ENCODE measurements at places on chromosomes 2 and 18.

- DNase-seq: no peak
Measured at GRCh38 chr2:240303896-240304745, 131.3 kb upstream of the GPC1 start.

DNA sequence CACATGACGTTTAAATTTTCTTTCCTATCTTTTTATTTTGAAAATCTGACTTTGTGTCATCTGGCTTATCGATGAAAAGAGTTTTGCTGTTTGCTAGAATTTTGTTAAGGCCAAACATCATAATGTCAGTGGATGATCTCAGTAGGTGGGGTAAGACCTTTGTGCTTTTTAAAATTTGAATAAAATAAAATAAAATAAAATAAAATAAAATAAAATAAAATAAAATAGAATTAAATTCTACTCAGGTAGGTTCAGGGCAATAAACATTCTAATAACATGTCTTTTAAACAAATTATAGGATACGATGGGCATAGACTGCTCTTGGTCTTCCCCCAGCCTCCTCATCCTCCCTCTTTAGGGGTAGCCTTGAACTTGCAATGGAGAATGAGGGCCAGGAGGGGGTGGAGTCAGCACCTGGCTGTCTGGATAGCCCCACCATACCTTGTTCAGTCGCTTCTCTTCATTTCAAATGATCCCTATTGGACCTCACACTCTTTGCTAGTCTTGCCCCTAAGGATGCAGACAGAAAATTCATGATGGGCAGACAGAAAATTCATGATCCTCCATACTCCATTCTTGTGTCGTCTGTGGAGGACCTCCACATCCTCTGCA, 8.1 kb downstream of the LDLRAD4 start:
- DNase-seq: no peak

DNA sequence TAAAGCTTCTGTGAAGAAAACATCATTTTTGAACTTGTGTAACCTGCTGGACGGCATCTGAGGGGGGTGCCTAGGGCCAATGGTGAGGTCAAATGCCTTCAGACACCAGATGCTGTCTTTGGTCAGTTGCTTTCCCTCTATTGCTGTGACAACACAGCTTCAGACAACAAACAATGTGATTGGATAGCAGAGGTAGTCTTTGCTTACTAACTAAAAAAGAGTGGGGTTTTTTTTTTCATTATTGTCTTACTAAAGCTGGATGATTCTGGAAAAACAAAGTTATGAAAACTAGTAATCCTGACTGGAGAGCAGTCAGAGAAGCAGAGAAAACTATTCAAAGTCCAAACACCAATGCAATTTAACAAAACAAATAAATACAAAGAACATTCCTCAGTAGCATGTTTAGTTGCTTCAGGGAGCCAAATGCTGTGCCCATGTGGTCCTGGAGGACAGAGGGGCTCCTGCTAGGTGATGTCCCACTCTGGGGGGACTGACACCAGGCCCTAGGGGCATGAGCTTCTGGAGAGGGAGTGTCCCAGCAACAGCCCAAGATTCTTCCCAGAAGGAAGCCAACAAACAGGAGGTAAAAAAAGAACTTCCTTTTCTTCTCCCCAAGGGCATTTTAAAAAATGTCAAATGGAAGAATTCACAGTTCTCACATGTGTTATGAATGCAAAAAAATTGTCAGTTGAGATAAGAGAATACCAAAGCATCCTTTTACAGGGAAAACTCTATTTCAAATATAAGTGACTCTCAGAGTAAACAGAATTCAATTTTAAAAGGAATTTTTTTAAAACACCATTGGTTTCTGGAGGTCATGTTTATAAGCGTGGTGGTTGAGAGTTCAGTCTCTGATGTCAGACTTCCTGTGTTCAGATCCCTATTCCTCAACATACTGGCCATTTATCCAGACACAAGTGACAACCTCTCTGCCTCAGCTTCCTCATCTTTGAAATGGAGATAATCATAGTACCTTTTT, 181.1 kb upstream of the PGAP1 start:
- DNase-seq: no peak

GRCh38 chr2:205235434-205235833, 446.9 kb upstream of the NRP2 start:
- no peak for DNase-seq

DNA sequence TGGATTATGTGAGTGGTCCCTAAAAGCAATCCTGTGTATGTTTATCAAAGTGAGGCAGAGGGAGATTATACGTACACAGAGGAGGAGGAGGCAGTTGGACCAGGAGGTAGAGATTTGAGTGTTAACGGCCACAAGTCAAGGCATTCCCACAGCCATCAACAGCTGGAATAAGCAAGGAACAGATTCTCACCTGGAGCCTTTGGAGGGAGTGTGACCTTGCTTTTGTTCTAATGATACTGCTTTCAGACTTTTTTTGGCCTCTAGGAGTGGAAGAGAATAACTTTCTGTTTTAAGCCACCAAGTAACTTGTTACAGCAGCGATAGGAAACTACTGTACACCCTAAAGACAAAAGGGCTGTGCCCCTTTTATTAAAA, 18.1 kb downstream of the LCLAT1 start:
- no peak for DNase-seq

- DNase-seq: no peak
Measured at GRCh38 chr18:36189486-36189885, 2.2 kb downstream of the MOCOS start.

DNA sequence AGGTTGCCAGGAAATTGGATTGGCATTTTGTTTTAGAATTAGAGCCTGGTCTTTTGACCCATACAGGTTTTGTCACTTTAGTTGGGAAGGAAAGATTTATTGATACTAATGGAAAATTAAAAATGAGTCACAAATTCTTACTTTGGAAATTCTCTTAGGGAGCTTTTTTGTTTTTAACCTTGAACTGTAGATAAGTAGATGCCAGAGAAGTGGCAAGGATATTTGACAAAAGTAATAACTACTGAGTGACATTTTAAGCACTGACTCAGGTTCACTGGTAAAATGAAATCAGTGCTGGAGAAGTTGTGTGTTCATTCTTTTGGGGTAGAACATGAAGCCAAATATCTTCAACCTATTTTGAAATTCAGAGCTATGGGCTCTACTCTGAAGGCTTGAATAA, 56.5 kb downstream of the LDLRAD4 start:
- DNase-seq: no peak

GRCh38 chr2:199590321-199591203, 132.8 kb upstream of the SATB2 start:
- no peak for DNase-seq

DNA sequence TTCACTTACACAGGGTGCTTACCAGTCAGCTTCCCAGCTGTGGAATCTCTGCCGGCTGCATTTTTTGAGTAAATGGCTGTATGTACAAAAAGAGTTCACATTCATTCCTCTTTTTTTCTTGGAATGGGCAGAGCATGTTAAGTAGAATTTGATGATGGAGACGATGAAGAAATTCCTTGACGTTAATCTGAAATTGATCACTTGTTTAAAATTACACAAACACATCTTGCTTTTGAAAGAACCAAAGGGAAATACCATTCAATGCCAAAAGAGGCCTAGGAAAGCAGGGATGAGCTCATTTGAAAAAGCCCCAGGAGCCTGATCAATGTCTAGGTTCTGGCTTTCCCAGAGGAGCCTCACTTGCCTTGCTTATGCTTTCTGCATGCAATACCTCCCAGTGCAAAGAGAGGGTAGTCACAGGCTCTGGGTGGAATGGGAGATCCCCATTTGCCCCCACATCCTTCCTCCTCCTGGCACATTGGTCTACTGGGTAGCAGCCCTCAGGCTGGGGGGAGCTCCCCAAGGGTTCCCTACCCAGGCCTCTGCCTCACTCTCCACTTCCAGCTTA, 12.3 kb upstream of the SMAD7 start:
- DNase-seq: no peak

DNA sequence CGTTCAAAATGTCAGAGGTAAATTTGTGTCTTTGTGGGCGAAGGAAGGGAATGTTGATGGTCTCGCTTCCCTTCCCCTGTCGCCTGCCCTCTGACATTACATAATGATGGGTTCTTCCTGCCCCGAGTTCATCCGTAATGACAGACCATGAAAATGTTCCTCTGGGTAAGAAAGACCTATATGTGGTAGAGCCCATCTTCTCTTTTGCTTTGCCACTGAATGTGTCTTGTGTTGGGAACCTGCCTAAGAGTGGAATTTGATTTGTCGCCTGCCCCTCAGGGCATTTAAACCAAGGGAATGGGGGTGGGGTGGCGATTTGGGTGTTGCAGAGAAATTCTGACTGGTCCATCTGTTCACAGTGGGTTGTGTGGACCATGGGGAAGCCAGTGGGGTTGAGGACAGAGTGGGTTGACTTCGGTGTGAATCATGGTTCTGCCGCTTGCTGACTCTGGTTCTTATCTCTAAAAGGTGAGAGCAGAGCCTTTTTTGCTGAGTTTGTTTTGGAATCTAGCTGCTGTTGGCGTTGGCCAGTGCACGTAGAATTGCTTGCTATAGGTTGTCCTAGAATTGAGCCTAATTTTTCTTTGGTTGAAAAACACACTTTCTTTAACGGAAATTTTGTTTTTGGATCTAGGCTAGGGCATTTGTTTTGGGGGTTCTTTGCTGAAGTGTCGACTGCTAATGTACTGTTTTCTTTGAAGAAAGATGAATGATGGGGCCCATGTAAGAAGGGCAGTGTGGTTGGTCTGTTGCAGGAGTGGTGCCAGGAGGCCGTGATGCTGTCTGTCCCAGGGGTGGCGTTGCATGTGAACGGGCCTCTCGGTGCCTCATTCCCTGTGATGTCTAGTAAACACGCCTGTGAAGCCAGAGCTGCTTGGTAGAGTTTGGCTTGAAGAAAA, 1.3 kb downstream of the INPP4A start:
- no peak for DNase-seq

GRCh38 chr2:113677330-113677729, 50.3 kb downstream of the RABL2A start:
- no peak for DNase-seq

- DNase-seq: peak; percentile 98
Measured at GRCh38 chr2:160869411-160869810, 290.8 kb upstream of the TANK start.

GRCh38 chr2:191757208-191757607, 79.3 kb downstream of the NABP1 start:
- no peak for DNase-seq

GRCh38 chr2:204914708-204915107, 369.4 kb downstream of the PARD3B start:
- DNase-seq: no peak

DNA sequence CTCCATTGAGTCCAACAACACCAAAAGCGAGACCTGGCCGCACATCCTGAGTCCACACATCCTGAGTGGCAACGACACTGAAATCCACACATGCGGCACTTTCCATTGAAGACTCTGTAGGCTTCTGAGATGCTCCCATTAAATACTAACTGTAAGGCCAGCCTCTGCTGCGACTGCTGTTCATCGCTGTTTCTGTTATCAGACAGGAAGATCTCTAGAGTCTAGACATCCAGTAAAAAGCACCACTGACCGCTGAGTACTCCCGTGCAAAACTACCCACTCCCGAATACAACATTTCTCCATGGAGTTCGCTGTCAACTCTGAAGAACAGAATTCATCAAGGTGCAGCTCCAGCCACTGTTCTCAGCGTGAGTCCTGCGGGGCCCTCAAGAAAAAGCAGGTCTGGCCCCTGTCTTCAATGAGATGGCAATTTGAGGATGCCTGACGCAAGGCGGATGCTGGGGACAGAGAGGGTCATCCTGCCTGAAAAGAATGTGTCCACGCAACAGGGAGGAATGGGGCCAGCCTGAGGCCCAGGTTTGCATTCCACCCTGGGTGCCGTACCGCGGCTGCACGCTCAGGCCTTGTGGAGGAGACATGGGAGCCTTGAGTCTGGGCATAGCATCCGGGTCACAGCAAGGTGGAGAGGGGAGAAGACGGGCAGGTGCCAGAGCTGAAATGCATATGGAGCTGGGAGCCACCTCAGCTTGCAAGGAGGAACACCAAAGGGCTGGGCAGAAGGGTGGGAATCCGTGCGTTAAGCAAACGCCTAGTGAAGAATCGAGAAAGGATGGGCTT, 61.9 kb downstream of the ZNF516 start:
- no peak for DNase-seq

DNA sequence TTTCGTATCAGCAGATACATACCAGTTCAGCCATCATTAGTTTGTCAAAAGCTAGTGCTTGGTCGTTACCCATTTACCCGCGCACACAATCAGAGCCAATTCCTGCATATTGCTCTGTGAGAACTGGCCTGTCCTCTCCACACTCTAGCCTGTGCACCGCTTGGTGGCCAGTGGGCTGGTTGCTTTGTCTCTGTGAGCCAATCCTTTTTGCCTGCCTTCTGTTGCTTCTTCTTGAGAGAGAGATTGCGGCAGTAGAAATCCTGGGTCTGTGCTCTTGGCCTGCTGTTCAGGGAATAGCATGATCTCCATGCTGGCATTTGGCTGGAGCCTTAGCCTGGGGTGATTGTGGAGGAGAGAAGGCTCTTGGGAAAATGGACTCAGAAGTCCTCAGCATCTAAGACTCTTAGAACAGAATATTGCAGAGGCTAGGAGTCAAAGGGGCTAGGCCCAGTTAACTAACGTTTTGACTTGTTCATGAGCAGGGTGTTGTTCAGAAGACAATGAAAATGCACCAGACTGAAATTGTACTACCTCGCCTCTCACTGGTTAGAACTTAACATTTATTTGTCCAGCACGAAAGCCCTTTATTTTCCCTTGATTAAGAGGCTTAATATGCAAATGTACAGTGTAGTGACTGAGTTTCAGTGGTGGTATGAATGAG, 37.1 kb downstream of the MAP4K4 start:
- no peak for DNase-seq

DNA sequence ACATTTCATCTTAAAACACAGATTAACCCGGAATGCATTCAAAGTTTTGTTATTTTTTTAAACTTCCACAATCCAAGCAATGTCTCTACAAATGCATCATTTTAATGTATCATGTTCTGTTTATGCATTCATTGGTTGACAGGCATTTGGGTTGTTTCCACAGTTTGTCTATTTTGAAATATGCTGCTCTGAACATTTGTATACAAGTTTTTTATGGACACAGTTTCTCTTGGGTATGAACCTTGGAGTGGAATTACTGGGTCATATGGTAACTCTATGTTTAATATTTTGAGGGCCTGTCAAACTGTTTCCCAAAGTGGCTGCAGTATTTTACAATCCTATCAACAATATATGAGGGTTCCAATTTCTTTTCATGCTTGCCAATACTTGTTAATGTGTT, 57.3 kb downstream of the GULP1 start:
- DNase-seq: no peak

All from astrocyte of the cerebellum (primary cell).